ENCODE measurements at places on chromosomes 16 and 17.

- DNase-seq, result peak; percentile 39
These were observed 856 bp downstream of the DNAJA2 start for GRCh38 chr16:46972429-46973206.

DNA sequence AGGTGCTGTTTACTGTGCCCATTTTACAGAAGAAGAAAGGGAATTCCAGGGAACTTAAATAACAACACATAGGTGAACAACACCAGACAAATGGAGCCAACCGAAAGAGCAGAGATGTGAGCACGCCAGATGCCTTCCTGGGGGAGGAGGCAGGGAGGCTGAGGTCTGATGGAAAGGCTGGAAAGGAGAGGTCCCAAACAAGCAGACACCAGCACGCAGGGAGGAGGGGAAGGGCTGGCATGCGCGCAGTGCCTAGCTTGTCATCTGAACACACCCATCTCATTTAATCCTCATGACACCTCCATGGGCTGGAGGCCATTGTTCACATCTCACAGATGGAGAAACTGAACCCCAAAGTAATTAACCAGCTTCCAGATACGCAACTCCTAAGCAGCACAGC, 20.9 kb upstream of the CACNG5 start:
- DNase-seq, result no peak

DNA sequence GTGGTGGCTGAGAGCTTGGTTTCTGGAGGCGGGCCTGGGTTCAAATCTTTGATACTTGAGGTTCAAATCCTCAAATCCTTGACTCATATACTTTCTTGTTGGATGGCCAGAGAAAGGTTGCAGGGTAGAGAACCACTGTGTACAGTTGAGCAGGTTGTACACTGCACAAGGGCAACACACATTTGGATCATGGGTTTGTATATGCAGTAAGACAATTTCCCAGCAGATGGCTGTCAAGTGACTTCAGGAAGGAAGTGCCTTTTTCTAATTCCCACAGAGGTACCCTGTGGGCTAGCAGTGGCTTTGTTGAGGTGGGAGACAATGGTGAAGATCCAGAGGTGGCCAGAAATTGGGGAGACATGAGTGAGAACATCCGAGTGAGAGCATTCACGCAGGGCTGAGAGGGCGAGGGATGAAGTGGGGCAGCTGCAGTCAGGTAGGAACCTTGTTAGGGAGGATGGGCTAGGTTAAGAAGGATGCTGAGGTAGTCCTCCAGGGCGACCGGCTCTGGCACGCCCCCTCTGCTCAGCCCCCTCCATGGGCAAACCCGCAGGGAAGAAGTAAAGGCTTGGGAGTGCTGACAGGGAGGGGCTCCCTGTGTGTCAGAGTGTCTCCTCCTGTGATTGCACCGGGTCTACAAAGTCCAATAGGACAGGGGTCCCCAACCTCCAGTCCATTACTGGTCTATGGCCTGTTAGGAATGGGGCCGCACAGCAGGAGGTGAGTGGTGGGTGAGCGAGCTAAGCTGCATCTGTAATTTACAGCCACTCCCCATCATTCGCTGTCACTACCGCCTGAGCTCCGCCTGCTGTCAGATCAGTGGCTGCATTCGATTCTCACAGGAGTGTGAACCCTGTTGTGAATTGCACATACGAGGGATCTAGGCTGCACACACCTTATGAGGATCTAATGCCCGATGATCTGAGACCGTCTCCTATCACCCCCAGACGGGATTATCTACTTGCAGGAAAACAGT, 2.7 kb downstream of the C16orf89 start:
- DNase-seq, result no peak

DNA sequence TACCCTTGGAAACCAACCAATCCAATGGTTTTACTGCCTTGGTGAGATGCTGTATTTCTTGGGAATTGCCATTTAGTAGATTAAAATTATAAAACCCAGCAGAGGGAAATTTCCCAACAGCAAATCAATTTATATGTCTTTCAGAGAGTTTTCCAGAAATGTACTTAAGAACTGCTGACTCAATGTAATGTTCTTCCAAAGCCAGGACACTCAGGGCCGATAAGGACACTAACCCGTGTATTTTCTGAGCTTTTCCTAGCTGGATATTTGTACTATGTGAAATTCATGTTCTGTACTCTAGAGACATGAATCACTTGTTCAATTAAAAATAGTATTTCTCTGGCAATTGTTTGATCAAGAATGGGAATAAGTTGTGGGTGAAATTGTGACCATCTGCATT, 121.4 kb downstream of the KCNJ2 start:
- DNase-seq, result no peak

- no peak for DNase-seq
These were observed 72.7 kb downstream of the STH start for GRCh38 chr17:46071796-46072195.

DNA sequence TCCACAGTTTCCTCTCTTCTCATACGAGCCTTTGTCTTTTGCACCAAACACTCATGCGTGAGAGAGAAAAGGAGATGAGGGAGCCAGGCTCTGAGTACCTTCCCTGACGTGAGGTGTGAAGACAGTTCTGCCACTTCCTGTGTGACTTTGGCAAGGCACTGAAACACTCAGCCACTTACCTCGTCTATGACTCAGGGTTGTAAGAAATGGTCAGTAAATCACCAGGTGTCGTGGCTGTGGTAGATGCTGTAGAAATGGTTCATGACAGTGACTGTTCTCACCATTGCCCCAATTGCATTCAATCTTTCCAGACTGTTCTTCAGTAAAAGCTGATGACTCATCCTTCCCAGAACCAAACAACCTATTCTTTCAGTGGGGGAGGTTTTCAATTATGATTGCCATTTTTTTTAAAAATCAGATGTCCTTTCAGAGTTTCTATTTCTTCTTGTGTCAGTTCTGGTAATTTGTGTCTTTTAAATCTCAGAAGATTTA, 49.2 kb upstream of the CBFA2T3 start:
- peak; percentile 31 for DNase-seq

- no peak for DNase-seq
These were observed 15.1 kb downstream of the TRPV3 start for GRCh38 chr17:3542410-3543088.

- DNase-seq, result no peak
These were observed 157.7 kb downstream of the MSI2 start for GRCh38 chr17:57413848-57414651.

- DNase-seq, result peak; percentile 40
These were observed 224.0 kb upstream of the TNRC6C start for GRCh38 chr17:77734371-77735080.

DNA sequence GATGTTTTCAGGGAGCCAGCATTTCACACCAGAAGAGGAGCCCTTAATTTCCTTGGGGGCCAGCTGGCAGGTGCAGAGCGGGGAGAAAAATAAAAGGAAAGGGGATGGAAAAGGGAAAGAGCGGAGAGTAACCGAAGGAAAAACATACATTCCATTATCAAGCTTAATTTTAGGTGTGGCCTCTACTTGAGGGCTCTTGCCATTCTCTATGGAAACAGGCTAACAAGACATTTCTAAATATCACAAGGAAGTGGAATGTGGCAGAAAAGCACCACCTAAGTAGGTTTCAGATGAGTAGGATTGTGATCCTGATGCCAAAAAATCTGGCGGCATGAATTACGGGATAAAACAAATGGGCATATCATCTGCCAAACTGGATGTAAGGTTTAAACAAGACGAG, 970 bp upstream of the DYNC1LI2 start:
- DNase-seq, result no peak

- no peak for DNase-seq
These were observed 17.6 kb downstream of the GTF3C1 start for GRCh38 chr16:27531826-27532800.

DNA sequence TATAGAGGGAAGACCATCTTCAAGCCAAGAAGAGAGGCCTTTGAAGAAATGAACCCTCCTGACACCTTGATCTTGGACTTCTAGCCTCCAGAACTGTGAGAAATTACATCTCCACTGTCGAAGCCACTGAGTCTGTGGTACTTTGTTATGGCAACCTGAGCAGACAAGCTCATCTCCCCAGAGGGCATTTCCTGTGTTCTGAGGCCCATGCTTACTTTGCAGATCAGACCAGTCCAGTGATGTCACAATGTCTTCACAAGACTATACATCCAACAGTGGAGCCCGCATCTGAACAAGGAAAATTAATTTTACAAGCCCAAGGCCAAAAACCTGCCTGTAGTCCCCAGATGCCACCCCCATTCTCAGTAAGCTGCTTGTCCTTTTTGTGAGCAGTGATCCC, 14.8 kb upstream of the C17orf113 start:
- peak; percentile 48 for DNase-seq

Data from M059J (cell line).